ENCODE measurements at places on chromosomes 12 and 14.

DNA sequence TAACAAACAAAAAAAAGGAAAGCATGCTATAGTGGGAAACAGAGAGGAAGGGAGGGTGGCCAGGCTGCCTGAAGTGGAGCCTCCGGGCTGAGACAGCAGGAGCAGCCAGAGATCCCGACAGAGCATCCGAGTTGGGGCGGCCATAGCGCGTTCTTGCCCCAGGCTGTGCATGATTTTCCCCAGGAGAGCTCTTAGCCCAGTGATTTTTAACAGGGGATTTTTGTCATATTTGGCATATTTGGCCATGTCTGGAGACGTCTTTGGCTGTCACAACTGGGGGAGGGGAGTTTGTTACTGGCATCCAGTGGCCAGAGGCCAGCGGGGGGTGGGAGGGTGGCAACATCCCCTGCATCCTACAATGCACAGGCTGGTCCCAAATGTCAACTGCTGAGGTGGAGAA is 23.6 kb downstream of the BDKRB1 start:
- DNase-seq = no peak

- DNase-seq = peak; percentile 8
These were observed 348.5 kb upstream of the MDGA2 start for GRCh38 chr14:48023881-48024280.

DNA sequence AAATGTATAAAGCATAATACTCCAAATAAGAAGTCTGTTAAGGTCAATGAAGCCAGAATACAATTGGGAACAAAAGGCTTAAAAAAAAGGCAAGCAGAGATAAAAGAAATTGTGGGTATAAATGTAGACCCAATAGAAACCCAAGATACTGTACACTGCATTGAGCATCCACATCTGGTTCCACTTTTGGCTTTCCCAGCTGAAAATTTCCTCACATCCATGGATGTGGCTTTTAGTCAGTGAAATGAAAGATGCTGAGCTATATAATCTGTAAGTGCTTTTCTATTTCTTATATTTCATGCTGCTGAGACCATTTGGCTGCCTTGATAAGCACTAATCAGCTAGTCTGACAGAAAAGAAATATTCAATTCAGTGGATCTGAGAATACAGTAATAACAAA is 83.5 kb downstream of the PTPRR start:
- no peak for DNase-seq

GRCh38 chr14:94460631-94461416 is 8.2 kb upstream of the SERPINA11 start:
- DNase-seq = no peak

DNA sequence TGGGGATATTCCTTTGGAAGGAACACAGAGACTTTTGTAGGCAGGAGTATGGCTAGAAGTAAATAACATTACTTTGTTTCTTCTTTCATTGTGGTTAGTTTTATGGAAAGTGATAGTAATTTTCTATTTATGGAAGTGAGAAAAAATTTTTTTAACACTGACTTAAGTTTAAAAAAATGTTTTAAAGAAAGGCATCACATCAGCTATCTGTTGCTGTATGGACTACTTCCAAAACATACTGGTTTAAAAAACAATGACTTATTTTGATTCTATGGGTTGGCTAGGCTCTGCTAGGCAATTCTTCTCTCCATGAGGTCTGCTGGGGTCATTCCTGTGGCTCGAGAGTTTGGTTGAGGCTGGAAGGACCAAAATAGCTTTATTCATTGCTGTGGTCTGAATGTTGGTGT is 31.7 kb upstream of the SLC38A2 start:
- DNase-seq = no peak

- DNase-seq = peak; percentile 92
These were observed 1.6 kb upstream of the INF2 start for GRCh38 chr14:104687601-104688504.

GRCh38 chr12:24462946-24463345 is 486.0 kb downstream of the BCAT1 start:
- no peak for DNase-seq

GRCh38 chr14:65373671-65374039 is 38.9 kb upstream of the FUT8 start:
- DNase-seq = no peak

DNA sequence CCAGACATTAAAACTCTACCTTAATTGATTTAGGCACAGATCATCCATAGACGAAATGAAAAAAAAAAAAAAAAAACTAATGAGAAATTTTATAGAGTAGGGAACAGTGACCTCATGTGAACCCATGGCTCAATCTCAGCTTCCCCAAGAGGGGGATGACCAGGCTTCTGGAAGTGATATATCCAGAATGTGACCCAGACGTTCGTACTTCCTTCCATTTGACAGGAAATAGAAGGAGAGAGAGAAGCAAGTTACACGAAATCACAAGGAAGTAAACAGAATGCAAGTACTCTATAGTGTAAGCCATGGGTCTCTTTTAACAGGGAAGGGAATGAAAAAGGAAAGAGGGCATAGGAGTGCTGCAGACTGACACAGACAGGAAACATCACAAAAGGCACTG is 10.1 kb downstream of the FOXN3 start:
- DNase-seq = no peak

- no peak for DNase-seq
These were observed 202.7 kb downstream of the RASSF9 start for GRCh38 chr12:85633491-85633890.

GRCh38 chr14:53701108-53701875 is 255.3 kb downstream of the BMP4 start:
- no peak for DNase-seq

GRCh38 chr12:74539765-74540526 is 2.3 kb downstream of the ATXN7L3B start:
- DNase-seq = no peak

- no peak for DNase-seq
These were observed 37.3 kb downstream of the ANO2 start for GRCh38 chr12:5907807-5908206.

- no peak for DNase-seq
These were observed 1.4 kb upstream of the SOX5 start for GRCh38 chr12:23950775-23951451.

GRCh38 chr12:122722387-122722786 is 5.8 kb upstream of the HCAR3 start:
- DNase-seq = no peak

DNA sequence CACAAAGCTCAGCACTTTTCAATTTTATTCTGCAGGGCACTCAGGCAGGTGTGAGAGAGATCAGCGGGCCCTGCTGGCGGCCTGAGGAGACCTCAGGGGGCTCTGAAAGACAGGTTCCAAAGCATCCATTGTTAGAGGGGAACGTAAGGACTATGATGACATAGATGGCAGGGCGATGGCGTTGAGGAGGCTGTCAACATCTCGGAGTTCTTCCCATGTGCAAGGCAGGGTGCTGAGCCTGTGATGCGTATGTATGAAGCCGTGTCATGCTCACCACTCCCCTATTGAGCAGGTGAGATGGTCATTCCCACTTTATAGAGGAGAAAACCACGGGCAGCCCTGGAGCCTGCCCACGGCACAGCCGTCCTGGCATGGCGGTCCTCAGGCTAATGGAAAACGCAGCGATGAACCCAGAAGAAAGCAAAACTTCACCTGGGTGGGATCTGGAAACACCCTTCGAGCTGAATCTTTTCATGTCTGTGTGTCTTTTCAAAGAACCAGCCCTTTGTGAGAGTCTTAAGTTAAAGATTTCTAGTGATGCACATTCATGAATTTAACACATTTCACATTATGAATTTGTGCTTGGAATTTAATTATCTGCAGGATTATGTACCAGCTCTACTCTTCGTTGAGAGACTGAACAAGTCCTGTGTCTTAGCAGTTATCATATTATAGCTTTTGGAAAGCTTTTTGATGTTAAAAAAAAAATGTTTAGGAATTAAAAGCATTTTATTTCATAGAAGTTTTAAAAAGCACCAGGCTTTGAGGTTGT is 64.7 kb downstream of the RIMBP2 start:
- no peak for DNase-seq

- no peak for DNase-seq
These were observed 70.8 kb downstream of the SCN8A start for GRCh38 chr12:51661836-51662235.

DNA sequence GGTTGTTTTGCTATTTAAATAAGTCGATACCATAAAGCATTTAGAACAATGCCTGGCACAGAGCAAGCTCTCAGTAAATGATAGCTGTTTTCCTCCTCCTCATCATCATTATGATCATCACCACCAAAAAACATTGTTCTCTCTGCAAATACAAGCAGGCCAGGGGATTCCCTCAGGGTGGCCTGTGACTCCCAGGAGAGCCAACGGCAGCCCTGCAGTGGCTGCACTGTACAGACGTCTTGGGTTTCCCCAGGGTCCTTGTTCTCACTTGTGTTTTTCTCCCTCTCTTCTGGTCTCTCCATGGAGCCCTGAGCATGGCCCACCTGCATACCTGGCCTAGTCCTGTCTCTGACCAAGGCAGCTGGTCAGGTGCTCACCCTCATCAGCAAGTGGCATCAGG is 290.9 kb upstream of the PWP1 start:
- DNase-seq = no peak

- DNase-seq = no peak
These were observed 64.1 kb upstream of the USP15 start for GRCh38 chr12:62196146-62196545.

DNA sequence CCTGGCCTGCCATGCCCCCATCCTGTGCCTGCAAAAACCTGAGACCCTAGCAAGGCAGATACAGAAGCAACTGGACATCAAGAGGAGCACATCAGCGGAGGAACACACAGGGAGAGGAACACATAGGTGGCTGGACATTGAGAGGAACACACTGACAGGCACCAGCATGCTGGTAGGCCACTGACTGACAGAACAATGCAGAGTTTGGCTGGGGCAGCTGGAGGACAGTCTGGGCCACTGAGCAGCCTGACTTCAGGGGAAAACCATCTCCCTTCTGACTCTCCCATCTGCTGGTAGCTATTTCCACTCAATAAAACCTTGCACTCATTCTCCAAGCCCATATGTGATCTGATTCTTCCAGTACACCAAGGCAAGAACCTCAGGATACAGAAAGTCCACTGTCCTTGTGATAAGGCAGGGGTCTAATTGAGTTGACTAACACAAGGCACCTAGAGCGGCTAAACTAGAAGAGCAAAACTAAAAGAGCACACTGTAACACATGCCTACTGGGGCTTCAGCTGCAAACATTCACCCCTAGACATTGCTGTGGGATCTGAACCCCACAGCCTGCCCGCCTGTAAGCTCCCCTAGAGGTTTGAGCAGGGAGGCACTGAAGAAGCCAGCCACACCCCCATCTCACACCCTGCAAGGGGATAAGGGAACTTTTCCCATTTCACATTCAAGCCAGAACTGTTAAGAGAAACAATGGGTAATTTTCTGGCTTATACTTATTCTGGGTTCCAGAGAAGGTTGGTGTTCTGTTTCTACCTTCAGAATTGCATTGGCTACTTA is 22.1 kb downstream of the CLECL1 start:
- DNase-seq = no peak

GRCh38 chr14:94921456-94921855 is 151.5 kb upstream of the GSC start:
- DNase-seq = no peak

GRCh38 chr14:77084985-77085384 is 13.1 kb upstream of the CIPC start:
- DNase-seq = no peak

DNA sequence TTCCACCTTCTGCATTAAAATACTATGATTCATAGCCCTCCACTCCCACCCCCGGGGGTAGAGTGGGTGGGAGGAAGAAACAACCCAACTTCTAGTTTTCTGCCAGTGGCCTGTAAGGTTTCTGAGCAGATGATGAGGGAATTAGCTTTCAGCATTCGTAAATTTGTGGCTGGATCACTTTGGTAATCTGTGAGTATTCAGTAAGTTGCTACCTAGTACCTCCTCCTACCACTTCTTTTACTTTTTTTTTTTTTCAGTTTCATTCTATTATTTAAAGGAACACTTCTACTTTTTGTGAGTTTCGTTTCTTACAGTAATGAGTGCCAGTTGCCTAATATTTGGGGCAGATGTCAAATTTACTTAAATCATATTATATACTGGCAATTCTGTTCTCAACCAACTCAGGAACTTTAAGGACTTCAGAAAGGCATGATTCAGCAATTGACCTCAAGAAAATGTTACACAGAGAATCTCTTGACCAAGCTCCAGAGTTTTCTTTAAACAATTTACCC is 42.4 kb upstream of the EMP1 start:
- peak; percentile 47 for DNase-seq

GRCh38 chr12:114625294-114625851 is 58.6 kb downstream of the TBX3 start:
- DNase-seq = peak; percentile 61

DNA sequence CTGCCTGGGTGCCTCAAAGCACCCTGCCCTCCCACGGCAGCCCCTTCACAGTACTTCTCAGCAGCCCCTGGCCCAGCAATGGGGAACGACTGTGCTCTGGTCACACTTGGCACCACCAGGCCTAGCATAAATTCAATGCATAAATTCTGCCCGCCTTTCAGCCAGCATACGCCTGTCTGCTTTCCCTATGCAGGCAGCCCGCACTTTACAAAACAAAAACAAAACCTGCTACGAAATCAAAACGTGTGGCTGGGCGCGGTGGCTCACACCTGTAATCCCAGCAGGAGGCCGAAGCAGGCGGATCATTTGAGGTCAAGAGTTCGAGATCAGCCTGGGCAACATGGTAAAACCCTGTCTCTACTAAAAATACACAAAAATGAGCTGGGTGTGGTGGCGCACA is 33.5 kb downstream of the SNRNP35 start:
- DNase-seq = no peak
